Activated naive CD4-positive, alpha-beta T cell treated with anti-CD3 and anti-CD28 coated beads, Interleukin-2, amount 50 U/mL, for 72 hours (primary cell): ENCODE measurements at places on chromosomes 16 and 17. TPM values are rescaled to one million over a fixed set of nuclear protein-coding genes. Genes with fewer than 3 reads are reported as not detected.

DNA sequence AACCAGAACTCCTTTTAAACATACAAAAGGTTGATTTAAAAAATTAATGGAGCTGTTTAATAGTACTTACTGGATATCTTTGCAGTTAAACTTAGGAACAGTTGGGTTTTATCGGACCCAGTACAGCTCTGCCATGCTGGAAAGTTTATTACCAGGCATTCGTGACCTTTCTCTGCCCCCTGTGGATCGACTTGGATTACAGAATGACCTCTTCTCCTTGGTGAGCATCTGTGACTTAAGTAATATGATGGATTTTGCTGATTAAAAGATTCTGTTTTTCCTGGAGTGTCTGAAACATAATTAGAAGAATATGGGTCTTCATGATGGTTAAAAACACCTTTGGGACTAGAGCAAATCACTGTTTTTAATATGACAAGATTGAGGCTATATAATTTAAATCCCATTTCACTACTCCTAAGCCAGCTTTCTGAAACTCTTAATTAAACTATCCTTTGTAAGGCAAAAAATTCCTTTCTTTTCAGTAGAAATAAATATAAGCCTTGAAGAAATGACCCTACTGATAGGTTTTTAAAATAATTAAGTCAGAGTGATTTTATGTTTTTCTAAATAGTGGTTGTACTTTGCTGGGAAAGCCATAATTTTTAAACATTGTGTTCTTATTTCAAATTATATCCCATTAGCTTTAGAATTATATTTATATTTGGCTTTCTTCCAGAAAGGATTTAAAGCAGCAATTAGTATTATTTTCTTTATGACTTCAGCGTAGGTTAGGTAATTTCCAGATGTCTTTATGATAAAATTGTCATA lies 45.7 kb upstream of the KPNB1 start:
- no peak for DNase-seq

DNA sequence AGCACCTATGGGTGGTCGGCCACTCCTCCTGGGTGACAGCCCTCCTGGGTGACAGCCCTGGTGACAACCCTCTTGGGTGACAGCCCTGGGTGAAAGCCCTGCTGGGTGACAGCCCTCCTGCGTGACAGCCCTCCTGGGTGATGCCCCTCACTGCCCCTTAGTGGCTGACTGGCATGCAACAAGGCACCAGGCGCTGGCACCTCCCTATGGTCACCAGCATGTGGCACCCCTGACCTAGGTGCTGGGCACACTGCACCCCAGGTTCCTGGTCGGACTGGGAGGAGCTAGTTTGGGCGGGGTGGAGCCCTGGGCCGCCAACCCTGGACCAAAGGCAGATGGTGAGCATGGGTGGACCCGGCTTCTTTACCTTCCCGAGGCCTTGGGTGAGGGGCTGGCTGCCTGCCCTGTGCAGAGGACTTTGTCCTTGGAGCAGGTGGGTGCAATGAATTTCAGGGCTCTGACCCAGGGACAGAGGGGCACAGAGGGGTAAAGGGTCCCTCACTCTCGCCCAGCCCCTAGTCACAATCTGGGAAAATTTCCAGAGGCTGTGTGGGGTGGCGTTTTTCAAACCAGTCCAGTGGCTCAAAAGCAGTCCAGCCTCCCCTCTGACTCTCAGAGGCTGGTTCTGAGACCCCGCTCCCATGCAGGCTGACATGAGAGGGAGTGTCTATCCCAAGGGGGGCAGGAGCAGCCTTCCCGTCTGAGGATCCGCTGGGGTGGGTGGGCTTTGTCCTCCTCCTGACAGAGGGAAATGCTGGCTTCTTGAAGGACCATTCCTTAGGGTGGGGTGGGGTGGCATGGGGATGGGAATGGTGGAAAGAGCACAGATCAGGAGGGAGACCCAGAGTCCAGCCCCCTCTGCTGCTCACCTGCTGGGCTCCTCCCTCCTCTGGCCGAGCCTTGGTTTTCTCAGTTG lies 25.9 kb upstream of the TNFRSF13B start:
- DNase-seq = no peak

DNA sequence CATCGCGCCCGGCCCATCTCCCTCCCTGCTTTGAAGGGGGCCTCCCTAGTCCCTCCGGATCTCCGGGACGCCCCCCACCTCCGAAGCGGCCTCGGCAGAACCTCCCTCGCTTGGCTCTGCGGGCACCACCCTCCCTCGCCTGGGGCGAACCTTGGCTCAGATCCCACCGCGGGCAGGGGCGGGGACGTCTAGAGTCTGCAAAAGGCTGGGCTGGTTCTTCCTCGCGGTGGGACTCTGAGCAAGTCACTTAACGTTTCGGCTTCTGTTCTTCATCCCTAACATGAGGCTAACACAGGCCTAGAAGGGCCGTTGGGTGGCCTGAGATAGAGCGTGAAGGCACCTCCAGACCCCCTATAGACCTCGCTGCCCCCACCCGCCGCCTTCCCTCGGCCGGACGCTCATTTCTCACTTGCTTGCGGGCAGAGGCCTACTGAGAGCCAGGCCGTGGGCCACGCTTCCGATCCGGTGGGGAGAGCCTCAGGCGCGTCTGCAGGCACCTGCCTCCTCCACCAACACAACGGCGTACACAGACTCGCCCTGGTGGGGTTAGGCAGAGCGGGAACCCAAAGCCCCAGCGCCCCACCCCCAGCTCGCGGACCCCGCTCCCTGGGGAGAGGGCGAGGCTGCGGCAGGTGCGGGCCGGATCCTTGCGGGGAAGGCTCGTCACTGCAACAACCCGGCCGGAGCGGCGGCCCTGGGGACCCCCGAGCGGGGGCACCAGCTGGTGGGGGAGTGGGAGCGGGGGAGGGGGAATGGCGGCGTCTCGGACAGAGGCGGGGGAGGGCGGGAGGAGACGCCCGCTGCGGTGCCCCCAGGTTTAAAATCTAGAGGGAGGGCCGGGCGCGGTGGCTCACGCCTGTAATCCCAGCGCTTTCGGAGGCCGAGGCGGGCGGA lies 5.4 kb downstream of the MYO1C start:
- DNase-seq = peak; percentile 87

DNA sequence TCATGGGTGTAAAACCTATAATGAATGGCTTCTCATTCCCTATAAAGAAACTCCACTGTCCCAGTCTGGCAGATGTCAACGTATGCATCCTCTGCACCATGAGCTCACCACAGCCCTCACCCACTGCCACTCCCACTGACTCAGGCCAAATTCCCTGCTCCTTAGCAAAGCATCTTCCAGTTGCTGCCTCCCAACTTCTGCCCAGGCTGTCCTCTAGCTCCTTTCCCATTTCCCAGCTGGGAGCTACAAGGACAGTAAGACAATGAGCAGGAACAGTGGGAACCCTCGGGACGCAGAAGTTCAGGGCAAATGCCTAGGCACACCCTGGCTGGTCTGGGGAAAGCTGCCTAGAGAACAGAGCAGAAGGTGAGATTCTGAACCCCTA lies 9.1 kb upstream of the THAP11 start:
- no peak for DNase-seq

DNA sequence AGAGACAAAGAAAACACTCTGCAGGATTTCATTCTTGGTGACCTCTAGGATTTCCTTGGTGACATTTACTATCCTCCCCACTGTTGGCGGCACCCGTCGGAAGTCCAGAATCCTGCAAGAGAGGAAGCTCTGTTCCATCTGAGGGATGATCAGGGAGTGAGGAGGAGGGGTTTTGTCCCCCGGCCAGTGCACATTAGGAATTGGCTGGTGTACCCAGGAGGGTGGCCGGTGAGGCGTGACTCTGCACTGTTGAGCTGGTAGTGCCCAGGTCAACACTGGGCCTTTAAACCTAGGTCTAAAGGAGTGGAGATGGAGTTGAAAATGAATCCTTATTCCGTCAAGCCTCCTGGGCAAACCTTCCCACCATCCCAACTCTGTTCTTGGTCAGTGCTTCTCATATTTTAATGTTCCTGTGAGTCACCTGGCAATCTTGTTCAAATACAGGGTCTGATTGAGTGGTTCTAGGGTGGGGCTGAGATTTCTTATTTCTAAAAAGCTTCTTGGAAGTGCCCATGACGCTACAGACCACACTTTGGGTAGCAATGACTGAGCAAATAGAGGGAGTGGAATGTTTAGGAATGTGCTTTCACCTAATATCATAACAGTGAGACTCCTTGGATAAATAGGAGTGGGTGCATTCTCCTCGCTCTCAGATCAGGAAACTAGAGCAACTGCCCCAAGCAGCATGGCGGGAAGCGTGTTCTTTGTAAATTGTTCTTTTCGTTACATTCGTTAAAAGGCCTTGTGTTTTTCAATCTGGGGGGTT lies 30.7 kb downstream of the PRKAR1A start:
- no peak for DNase-seq

- no peak for DNase-seq
These were observed 1.3 kb downstream of the TUBB3 start for GRCh38 chr16:89924297-89924924.

GRCh38 chr16:11138022-11138768 lies 117.8 kb downstream of the SOCS1 start:
- DNase-seq = no peak

DNA sequence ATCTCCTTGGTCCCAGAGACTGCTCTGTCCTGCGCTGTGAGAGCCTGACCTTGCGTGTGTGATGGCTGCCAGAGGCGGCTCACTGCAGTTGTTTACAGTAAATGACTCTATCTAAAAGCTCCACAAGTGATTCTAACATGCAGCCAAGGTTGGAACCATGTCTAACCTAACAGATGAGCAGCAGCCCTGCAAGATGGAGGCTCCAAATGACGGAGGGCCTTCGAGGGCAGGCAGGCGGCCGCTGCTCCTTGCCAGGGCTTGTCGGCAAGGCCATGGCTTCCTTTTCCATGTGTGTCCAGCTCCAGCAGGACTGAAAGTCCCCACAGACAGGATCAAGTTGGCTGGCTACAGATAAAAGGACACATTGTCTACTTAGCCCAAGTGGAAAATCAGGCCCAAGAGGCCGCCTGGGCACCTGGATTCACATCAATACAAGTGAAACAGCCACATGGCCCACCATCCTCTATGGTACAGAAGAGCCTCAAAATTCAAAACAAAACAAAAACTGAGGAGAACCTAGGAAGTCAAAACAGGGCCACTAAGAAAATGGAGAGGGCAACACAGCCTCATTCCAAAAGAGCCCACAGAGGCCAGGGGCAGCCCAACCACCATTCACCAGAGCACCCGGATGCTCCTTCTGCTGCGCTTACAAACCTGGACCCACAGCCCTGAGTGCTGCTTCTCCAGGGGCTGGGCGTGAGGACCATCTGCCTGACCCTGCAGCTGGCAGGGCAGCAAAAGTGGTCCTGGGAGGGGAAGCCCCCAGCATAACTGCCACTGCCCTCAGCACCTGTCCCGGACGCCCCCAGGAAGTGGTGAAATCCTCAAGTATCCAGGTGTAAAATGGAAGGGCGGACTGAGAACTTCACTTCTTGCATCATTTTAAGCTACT lies 65.0 kb downstream of the AMFR start:
- no peak for DNase-seq

GRCh38 chr17:43873815-43874214 lies 26.8 kb downstream of the CD300LG start:
- DNase-seq = no peak

DNA sequence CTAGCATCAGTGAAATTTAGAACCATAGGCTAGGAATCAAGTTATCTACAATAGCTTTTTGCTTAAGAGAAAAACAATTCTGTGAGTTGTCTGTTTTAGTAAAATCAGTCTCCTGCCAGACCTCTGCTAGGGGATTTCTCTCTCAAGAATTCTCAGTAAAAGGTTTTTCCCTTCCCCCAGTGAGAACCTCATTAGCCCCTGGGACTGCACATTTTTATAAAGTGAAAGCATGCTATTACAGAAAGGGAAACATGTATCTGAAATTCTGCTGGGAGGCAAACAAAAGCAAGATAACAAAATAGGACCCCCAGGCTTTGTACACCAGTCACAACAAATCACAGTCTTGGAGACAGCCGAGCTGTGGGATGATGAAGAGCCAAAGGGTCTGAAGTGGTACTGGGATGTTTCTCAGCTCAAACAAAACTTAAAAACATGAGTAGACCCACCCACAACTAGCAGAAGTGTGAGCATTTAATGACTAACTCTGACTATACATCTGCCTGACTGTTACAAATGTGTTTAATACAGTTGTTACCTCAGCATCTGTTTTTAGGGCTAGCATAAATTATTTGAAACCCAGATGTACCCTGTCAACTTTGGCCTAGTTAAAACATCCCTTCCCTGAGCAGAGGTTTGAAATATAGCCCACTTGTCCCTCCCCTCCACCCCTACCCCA lies 20.0 kb upstream of the GLG1 start:
- no peak for DNase-seq

DNA sequence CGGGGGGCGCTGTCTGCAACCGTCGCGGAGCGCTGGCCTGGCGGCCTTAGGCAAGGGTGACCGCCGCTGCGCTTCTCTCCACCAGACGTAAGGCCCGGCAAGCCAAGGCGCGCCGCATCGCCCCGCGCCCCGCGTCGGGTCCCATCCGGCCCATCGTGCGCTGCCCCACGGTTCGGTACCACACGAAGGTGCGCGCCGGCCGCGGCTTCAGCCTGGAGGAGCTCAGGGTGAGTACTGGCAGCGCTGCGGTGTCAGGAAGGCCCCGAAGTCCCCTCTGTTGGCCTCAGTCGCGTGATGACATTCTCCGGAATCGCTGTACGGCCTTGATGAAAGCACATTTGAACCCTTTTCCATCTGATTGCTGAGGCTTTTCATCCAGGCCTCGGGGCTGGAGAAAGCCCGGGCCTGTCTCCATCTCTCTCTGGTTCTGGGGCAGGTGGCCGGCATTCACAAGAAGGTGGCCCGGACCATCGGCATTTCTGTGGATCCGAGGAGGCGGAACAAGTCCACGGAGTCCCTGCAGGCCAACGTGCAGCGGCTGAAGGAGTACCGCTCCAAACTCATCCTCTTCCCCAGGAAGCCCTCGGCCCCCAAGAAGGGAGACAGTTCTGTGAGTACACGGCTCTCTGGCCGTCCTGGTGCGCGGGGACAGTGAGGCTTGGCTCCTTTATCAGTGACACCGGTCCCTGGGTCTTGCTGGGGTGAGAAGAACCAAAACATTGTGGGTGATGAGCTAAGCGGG lies 831 bp downstream of the RPL13 start:
- no peak for DNase-seq

- no peak for DNase-seq
These were observed 2.9 kb upstream of the RHBDF2 start for GRCh38 chr17:76504117-76504516.

The CAPNS2 gene
- total RNA-seq = not detected

The DNAH17 gene
- total RNA-seq = 1.4 TPM

The ARL17B gene
- total RNA-seq = 15.9 TPM

The DGKE gene
- total RNA-seq = 30.0 TPM

The TMEM235 gene
- total RNA-seq = not detected

The FCSK gene
- 16.6 TPM for total RNA-seq

The TEX14 gene
- total RNA-seq = 0.98 TPM

The PRSS36 gene
- 1.0 TPM for total RNA-seq
